Left ventricle myocardium inferior (tissue), 1 donor: ENCODE measurements at places on chromosomes 5 and 9. TPM values are rescaled to one million over a fixed set of nuclear protein-coding genes. Genes with fewer than 3 reads are reported as not detected.

DNA sequence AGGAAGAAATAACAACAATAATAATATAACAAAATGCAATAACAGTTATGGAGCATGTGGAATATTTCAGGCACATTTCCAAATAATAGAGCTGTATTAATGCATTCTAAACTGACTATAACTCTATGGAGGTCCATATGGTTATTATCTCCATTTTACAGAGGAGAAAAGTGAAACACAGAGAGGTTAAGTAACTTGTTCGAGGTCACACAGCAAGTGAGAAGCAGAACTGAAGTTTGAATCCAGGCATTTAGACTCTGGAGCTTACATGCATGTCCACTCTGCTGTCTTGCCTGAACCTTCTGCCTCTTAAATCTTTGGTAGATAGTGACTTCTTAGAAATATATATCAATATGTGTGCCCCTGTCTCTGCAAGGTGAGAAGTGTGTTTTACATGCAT is 350.8 kb downstream of the GADD45G start:
- no peak for DNase-seq

GRCh38 chr5:37615184-37615583 is 224.7 kb downstream of the GDNF start:
- DNase-seq: no peak

GRCh38 chr9:5188060-5188984 is 2.9 kb upstream of the INSL6 start:
- DNase-seq: no peak

DNA sequence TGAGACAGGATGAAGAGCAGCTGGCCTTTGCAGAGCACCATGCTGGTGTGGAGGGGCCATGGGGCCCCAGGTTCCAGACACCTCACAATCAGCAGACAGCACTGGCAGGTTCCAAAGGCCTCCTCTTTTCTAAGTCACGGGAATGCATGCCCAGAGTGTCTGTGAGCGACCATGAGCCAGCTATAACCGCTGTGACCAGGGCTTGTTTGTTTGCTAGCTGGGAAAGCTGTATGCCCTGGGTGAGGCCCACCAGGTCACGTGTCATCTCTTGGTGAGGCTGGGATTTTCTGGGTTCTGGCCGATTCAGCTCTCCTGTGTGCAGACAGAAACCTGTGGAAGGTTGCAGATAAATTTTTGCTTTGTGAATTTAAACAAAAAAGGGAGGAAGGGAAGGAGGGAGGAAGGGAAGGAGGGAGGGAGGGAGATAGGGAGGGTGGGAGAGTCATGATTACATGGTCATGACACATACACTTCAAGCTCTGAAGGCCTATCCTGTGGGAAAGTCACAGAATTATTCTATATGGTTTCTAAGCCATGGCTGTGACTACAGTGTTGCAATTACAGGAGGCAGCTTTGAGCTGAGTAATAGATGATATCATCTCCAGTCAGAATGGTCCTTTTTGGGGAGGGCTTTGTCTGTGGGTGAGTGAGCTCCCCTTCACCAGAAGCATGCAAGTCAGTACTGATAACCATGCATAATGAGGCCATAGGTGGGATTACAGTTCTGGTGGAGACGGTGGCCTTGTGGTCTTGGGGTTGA is 37.2 kb downstream of the PAPPA start:
- DNase-seq: no peak

- DNase-seq: no peak
Observed at GRCh38 chr5:180050121-180050940, 21.2 kb downstream of the RNF130 start.

GRCh38 chr9:108217431-108218349 is 638.1 kb downstream of the ACTL7B start:
- DNase-seq: no peak

DNA sequence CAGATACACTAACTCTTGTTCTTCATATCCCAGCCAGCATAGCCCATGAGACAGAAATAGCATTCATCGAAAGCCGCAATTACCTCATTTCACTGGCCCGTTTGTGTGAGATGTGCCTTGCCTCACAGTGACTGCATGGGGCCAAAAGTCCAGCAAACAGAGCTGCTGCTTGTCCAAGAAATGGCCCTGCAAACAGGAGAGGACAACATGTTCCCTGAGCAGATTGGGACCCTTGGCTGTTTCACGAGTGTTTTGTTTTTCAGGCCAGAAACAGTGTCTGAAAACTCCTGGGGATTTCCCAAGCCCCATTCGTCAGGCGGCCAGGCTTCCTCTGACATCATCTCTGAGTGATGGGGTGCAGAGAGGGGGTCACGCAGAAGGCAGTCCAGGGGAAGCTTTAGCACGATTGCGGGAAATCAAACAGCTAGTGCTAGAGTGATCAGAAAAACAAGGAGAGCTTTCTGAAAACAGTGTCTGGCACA is 503.6 kb upstream of the PAPPA start:
- DNase-seq: peak; percentile 58

PKD2L2 gene
- total RNA-seq: 0.16 TPM

LEAP2 gene
- 1.9 TPM for total RNA-seq

EQTN gene
- total RNA-seq: not detected
